ENCODE measurements at places on chromosomes 16 and 17.

- no peak for DNase-seq
These were observed 18.2 kb downstream of the PGS1 start for GRCh38 chr17:78396441-78397337.

DNA sequence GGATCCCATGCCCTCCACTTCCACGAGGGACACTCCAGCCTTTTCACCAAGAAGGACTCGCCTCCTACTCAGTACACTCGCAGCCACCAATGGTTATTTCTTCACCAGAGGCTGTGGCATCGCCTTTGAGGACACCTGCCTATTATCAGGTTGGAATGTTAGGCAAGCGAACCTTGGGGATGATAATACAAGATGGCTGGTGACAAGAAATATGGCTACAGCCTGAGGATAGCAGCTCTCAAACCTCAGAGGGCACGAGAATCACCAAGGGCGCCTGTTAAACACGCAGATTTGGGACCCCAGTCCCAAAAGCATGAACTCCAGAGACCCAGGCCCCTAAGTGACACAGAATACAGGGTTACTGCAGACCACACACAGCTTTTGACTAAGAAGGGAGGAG is 58.1 kb downstream of the CYTH1 start:
- no peak for DNase-seq

DNA sequence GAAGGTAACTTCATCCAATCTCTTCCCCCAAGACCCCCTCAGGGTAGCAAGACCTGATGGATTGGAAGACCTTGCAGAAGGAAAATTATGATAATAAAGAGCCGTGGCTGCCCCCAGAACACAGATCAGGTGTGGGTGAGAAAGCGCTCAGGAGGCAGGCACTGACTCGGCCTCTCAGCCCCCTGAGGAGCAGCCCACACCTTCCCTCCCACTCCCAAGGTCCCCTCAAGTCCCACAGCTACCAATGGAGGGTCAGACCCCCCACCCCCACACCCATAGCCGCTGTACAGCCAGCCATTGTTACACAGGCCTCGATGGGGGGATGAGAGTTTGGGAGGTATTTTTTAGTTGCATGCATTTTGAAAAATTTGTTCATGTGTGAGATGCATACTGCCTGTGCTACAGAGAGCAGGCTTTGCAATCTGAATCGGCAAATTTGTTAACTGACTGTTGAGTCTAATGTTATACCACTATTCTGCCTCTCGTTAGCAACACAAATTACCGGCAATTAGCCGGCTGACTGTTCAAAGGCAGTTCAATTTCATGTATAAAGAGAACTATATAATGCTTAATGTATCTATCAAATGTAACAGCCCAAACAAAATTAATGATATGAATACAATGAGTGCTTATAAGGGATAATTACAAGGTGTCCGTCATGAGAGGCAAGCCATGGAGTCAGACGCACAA is 211.7 kb downstream of the C16orf78 start:
- DNase-seq = no peak

DNA sequence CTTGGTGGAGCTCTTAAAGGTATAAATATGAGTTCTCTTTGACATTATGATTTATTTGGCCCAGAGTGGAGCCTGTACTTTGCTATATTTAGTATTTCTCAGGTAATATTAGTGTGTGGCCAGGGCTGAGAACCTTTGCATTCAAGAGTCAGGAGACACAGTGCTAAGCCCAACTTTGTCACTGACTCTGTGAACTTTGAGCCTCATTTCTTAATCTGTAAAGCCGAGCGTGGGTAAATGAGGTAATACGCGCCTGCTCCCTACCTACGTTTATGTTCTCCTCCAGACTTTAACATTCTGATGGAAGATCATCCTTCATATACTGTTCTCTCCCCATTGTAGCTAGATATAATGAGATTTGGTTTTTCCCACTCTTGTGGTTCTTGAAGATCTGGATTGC is 10.5 kb downstream of the AP2B1 start:
- DNase-seq = no peak

DNA sequence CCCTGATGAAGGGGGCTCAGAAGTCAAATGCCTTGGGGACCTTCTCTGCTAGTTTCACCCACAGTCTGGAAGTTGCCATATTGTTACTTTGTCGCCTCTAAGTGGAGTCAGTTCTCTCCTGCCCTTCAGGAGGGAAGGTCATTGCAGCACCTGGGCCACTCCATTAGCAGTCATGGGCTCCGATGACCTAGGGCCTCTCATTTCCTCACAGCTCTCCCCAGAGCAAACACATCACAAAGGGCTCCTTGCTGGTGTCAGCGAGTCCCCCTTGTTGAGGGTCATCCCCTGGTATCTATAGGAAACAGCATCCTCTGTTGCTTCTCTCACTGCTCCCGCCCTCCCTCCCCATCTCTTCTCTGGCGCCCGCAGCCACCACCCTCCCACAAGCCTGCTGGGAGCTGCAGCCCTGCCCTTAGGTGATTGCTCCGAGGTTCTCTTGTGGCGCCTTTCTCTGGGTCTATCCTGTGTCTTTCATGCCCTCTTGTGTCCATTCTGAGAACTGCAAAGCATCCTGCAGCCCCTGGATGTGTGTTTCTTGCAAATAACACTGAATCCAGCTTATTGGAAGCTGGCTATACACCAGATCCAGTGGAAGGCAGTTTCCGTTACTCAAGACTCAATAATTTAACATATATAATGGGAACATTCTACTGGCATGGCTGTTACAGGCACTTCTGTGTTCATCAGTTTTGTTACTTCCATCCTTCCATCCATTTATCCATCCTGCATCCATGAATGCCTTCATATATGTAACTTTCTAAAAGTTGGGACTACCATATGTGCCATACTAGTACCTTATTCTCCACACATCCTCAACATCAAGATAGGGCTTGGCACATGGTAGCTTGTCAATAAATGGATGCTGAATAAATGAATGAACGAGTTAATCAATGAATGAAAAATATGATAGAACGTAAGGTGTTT is 21.2 kb downstream of the PDILT start:
- DNase-seq = no peak

DNA sequence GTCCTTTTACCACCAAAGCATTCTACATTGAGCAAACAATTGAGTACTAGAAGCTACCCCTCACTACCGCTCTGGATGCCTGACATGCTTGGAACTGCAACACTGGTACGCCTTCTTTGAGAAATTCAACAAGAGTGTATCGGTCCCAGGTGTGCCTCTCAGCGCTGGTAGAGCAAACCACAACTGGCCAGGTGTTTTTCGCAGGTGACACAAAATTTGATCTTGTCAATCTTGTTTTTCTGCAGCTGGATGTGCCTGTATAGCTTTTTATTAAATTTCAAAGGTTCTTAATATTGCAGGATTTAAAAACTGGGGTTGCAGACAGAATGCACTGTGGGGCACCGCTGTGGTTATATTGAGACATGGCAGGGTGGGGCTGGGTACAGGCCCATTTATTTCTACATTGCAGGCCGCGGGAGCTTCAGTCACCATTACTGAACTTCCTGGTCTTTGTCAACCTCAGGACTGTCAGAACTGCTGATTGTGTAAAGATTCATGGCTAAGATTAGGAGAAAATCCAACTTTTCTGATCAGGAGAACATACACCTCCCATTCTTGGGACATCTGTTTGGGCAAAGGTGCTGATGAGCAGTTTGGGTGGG is 4.5 kb upstream of the SNX20 start:
- DNase-seq = no peak

- no peak for DNase-seq
These were observed 3.6 kb upstream of the POLG2 start for GRCh38 chr17:64500487-64500859.

GRCh38 chr17:661509-661908 is 53.1 kb downstream of the VPS53 start:
- DNase-seq = no peak

DNA sequence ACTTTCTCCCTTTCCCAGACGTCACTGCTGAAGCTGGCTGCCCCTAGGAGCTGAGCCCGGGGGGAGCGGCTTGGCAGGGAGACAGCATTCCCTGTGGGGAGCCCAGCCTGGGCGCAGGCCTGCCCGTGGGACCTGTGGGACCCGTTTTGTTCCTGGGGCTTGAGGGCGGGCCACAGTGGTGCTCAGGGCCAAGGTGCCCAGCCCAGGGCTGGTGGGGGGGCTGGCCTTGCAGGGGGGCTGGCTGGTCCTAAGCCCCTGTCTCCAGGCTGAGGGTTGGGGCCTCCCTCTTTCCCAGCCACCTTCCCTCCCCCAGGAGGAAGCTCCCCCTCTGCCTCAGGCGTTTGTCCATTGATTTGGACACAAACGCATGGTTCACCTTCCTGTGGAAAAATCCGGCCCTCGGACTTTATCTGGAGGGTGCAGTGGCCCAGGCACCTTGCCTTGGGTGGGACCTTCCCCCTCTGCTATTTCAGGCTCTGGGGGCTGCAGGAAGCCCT is 4.4 kb downstream of the NHERF2 start:
- no peak for DNase-seq

DNA sequence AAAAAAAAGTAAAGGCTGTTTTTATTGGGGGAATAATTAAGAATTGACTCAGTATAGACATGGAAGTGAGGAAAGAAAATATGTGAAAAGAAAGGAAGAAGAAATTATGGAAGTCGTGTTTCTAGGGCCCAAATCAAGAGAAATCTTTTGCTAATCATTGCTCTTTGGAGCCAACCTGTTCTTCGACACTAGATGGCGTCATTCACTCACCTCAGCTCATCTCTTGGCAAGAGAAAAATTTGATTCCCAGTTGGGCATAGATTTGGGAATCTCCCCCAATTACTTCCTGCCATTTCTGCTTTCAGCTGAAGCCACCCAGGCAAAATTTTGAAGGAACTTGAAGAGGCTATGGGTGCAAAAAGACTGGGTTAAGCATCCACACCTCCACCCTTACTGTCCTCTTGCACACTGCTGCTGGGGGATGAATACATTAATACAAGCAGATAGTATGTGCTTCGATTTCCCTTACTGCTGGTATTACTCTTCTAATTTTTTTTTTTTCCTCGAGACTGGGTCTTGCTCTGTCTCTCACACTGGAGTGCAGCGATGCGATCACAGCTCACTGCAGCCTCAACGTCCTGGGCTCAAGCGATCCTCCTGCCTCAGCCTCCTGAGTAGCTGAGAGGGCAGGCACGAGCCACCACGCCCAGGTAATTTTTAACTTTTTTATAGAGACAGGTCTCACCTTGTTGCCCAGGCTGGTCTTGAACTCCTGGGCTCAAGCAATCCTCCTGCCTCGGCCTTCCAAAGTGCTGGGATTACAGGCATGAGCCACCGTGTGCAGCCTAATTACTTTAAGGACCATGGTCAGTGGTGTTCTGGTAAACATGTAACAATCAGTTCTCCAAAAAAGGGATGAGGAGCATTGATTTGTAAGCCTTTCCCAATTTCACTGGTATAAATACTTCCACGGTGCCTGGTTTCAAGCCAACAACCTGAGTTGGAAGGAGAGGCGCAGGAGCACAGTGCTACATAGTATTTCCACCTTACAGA is 13.5 kb downstream of the PSMD7 start:
- DNase-seq = no peak

DNA sequence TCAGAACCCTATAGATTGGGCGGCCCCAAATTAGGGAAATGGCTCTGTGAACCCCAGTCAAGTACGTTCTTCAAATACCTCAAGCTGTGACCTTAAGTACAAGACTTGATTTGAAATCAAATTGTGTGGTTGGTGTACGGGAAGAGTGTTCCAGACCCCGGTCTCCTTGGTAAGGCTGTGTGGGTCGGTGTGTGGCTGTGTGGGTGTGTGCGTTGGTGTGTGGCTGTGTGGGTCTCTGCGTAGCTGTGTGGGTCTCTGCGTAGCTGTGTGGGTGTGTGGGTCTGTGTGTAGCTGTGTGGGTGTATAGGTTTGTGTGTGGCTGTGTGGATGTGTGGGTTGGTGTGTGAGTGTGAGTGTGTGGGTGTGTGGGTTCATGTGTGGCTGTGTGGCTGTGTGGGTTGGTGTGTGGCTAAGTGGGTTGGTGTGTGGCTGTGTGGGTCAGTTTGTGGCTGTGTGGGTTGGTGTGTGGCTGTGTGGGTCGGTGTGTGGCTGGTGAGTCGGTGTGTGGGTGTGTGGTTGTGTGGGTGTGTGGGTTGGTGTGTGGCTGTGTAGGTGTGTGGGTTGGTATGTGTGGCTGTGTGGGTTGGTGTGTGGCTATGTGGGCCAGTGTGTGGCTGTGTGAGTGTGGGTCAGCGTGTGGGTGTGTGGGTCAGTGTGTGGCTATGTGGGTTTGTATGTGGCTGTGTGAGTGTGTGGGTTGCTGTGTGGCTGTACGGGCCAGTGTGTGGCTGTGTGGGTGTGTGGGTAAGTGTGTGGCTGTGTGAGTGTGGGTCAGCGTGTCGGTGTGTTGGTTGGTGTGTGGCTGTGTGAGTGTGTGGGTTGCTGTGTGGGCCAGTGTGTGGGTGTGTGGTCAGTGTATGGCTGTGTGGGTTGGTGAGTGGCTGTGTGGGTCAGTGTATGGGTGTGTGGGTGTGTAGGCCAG is 238.7 kb upstream of the ZFHX3 start:
- no peak for DNase-seq

DNA sequence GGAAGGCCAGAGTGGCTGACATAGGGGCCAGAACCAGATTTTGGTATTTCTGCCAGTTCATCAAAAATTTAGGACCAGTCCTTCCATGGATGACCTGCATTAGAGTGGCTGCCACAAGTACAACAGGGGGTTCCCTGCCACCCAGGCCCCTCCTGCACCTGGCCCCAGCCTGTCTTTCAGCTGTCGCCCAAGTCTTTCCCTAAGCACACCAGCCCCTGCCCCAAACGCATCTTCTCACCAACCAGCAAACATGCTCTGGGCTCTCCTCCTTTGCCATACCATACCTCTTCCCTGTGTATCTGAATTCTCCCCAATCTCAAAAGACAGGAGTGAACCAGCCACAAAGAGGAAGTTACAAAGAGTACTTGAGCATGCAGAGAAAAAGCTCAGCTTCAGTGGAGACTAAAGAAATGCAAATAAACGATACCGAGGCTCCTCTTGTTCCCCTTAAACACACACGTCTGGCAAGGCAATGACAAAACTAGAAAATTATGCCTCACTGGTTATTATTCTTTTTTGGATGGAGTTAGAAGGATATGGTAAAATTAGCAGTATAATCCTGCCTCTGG is 130.6 kb downstream of the DYNLRB2 start:
- no peak for DNase-seq

GRCh38 chr17:81166033-81166492 is at the start of gene AATK:
AATK (minus strand) TSS chr17:81166221; CDS start chr17:81165992, 229 bp downstream.
- no peak for DNase-seq

DNA sequence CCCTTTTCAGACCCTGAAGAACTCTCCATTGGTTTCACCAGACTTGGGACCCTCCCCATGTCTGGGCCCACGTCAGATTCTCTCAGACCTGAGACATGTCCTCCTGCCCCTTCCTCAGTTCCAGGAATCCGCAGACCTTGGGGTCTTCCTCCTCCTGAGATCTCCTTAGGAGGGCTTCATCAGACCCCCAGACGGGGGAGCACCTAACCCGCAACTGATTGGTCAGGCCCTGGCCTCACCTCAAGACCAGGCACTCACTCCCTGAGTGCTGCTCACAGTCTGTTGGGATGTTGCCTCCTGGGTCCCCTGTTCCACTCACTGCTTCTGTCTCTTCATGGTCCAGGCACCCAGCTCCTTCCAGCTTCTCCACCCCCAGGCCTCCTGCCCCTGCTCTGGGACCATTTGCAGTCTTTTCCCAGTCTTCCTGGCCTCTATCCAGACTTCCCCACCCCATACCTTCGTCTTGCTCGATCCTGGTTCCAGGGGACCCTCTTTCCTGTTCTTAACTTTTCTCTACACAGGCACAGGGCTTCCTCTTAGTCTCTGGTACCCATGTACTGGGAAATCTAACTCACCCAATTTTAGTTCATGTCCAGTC is 1.2 kb downstream of the GID4 start:
- no peak for DNase-seq

Measured in activated CD8-positive, alpha-beta memory T cell treated with anti-CD3 and anti-CD28 coated beads for 1 hour (primary cell).